Activated naive CD4-positive, alpha-beta T cell (primary cell): ENCODE measurements at places on chromosomes 3 and 15.

GRCh38 chr15:63369296-63369695, 12.3 kb downstream of the CA12 start:
- no peak for DNase-seq

GRCh38 chr3:146159037-146159436, 1.9 kb downstream of the PLOD2 start:
- no peak for DNase-seq

GRCh38 chr15:36415643-36416042, 163.8 kb upstream of the CDIN1 start:
- no peak for DNase-seq

DNA sequence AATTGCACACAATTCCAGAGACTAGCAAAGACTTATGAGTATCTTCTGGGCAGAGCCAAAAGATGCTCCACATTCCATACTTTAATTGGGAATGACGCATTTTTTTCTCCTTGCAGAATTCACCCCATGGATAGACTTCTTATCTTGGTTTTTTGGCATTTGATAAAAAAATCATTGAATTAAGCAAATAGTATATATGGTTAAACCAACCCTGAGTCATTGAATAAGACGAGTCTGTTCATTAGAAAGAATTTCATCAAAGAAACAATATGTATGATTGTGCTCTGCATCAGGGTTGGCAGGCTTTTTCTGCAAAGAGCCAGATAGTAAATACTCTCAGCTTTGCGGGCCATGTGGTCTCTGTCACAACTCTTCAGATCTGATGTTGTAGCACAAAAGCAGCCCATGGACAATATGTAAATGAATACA, 9.2 kb upstream of the PDZRN3 start:
- no peak for DNase-seq

- no peak for DNase-seq
Observed at GRCh38 chr3:39724233-39724846, 85.1 kb upstream of the MYRIP start.

DNA sequence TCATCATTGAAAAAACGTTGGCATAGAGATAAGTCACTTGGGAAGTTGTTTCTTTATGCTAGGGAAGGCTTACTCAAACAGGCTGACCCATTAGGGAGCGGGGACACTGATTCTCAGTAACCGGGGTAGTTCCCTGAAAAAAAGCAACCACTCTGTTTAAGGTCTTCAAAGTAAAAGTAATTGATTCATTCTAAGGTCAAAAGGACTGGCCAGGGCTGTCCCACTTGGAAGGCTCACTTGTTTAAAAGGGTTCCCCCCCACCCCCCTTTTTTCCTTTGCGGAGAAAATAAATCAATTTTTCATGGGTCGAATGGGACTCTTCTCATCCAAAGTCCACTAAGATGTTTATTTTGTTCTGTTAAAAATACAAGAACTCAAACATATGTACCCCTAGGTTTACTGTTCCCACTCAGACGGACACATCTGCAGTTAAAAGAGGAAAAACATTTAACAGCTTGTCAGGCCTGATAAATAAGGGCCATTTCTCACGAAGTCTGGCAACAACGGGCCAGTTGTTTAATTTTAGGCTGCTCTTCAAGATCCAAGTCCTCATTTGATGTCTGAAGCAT, 53.0 kb downstream of the ARHGEF3 start:
- DNase-seq, result no peak

GRCh38 chr15:50943638-50944037, 35.2 kb downstream of the AP4E1 start:
- DNase-seq, result no peak

DNA sequence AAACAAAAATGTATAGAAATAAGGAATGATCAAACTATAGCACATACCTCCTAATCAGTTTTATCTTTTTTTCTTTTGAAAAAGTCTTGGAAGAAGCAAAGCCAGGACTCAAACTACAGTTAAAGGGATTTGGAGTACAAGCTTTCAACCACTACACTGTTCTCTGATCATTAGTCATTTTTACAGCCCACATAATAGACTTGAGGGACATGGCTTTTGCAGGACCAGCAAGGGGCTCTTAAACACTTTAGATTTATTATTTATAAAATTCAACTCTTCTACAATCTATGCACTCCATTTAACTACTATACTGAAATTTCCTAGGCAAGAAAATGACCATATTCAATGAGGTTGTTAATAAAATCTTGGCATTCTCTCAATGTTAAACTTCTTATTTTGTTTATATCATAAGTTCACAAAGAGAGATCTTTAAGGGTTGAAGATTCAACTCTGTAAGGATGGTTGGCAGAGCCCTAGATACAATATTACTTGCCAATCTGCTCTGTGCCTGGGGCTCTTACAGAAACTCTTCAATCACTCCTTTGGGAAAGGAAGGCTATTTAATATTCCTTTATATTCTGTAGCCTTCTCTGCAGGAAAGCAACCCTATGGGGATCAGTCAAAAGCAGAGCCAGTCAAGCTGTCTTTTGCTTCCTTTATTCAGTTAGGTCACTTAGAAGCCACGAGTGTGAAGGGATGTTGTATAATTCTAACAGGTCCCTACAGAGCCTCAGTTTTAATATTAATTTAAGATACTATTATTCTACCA, 557.7 kb upstream of the SGO1 start:
- DNase-seq, result no peak

- no peak for DNase-seq
Observed at GRCh38 chr3:109363634-109364033, 26.3 kb upstream of the DPPA4 start.

- no peak for DNase-seq
Observed at GRCh38 chr15:50083424-50084025, 35.5 kb downstream of the ATP8B4 start.

DNA sequence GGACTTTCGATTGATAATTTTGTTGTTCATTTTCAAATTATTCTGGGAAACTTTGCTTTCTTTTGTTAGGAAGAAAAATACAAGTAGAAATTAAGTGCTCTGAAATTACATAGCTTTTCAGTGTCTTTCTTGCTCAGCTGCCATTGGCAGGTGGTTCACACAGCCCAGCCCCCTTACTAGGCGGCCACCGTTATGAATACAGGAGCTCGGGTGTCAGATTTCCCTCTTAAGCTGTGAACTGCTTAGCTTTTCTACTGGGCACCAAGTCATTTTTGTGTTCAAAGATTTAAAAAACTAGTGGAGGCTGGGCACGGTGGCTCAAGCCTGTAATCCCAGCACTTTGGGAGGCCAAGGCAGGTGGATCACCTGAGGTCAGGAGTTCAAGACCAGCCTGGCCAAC, 55.2 kb downstream of the HMG20A start:
- DNase-seq, result no peak

DNA sequence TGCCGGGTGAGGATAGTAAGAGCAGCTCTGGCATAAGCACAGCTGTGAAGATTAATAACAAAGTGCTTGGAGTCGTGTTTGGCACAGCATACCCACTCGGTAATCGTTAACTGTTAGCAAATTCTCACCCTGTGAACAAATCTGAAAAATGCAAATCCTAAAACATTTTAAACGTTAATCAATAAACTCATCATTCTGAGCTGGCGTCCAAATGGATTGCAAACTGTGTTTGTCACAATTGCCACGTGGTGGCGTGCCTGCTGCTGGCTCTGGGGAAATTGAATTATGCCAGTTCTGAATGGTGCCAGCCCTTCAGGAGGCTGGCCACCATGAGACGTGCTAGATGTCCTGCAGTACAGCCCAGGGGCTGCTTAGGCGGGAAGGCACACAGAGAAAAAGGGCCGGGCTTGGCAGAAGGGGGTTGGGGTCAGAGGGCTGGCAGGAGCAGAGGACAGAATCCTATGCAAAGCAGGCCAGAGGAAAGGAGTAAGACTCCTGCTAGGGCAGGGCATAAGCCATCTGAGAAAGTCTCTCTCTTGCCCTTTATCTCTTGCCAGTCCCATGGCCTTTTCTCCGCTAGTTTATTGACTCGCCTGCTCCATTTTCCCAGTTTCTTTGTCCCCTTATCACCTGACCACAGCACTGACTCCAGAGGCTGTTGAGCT, 22.1 kb upstream of the POLG start:
- no peak for DNase-seq

- no peak for DNase-seq
Observed at GRCh38 chr15:55856506-55857164, 113.7 kb upstream of the PRTG start.

DNA sequence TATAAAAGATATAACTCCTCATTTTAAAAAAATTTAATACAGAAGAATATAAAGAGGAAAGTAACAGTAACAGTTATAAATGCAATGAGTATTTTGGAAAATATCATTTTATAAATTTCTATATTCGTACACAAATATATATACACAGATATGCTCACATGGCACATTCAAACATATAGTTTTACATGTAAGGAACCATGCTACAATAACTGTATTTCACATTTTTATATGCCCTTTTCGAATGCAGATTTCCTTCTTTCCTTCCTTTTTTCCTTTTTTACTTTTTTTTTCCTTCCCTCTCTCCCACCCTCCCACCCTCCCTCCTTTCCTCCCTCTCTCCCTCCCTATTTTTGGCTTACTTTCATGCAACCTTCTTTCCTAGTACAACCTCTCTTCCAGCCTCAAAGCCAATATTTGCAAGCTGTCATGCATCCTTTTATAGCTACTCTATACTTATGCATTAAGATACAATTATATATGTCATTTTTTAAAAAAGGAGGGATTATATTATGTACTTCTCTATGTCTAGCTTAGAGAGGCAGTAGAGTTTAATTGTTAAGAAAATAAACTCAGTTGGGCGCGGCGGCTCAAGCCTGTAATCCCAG, 830.5 kb downstream of the IGSF11 start:
- no peak for DNase-seq

- DNase-seq, result no peak
Observed at GRCh38 chr3:161372321-161373260, 1.3 kb upstream of the SPTSSB start.

DNA sequence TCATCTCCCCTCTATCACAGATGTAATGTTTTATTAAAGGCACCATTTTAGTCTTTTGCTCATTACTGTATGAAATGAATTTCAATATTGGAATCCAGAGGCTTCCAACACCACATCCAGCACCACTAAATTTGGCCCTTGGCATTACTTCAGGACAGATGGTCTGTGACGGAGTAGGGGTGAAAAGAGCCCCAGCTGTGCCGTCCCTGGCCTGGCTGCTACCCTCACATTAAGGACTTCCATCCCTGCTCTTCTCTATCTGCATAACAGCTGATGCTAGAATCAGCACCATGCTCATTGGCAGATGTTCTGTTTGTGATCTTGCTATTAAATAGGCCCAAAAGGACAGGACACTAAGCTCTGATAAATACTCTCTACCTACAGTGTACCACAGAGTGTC, 152.9 kb downstream of the IL1RAP start:
- DNase-seq, result no peak

- DNase-seq, result no peak
Observed at GRCh38 chr3:125087768-125088391, 32.1 kb upstream of the HEG1 start.

- no peak for DNase-seq
Observed at GRCh38 chr3:140285380-140285779, 350.4 kb downstream of the CLSTN2 start.

DNA sequence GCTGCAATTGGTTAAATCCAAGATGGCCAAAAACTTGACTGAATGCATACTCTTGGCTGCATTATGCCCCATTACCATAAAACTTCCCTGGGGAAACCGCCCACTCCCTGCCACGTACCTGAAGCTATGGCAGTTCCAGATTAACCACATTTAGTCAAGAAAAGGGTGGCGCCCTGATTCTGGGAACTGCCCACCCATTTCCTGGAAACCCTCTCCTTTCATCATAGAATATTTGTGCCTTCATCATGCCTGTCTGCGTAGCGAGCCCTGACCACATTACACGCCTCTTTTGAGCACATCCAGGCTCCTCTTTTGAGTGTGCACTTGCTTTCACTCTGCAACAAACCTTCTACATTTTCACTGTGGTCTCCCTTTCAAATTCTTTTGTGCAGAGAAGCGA, 5.2 kb downstream of the LINS1 start:
- DNase-seq, result peak; percentile 73

- DNase-seq, result no peak
Observed at GRCh38 chr3:192062186-192062585, 601.2 kb downstream of the PYDC2 start.

DNA sequence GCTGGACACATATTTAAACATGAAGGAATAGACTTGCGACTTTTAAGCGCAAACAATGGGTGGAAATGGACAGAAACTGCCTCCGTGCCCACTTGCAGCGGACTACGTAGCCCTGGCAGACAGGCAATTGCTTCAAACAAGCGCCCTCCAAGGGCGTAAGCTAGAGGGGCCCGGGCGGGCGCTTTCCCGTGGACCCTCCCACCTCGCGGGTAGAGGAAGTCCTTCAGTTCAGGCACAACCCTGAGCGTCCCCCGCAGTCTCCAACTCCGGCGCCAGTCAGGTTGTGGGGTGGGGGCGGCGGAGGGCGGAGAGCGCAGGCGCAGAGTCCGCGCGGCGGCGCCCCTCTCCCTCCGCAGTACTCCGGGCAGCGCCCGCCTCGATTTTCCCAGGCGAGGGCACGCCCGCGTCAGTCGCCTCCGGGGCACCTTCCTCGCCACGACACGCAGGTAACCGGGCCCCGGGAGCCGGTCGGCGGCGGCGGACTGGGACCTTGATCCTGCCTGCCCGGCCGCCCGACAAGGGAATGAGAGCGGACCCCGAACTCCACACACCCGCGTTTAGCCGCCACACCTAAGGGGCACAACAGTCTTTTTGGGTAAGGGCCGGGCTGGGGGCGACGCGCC, at the start of gene SLC35G2:
Gene SLC35G2 (plus strand): TSS at position 358 of the 623 bp plus-strand sequence. CDS start 35,335 bp downstream, outside the sequence.
- peak; percentile 2 for DNase-seq

GRCh38 chr3:19213603-19214220, 65.4 kb downstream of the KCNH8 start:
- no peak for DNase-seq

- no peak for DNase-seq
Observed at GRCh38 chr15:91192285-91192684, 92.2 kb downstream of the SV2B start.

DNA sequence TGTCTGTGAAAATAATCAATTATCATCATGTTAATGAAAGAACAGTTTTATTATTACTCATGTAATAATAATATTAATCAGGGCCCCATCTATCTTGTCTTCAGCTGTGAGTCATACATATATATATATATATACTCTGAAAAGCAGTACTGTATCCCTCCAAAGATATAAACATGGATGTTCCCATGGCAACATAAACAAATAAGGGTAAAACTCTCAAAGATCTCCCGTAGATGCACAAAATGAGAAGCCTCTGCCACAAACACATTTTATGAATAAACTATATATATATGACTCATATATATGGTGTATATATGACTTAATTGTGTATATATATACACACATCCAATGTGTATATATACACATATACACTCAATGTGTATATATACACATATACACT, 163.8 kb upstream of the ARHGEF26 start:
- no peak for DNase-seq
